T-cell (primary cell): ENCODE measurements at places on chromosomes 7 and 10. TPM values are rescaled to one million over a fixed set of nuclear protein-coding genes. Genes with fewer than 3 reads are reported as not detected.
A peak's percentile ranks its signal among the peaks of the same experiment; 100 is the strongest.

DNA sequence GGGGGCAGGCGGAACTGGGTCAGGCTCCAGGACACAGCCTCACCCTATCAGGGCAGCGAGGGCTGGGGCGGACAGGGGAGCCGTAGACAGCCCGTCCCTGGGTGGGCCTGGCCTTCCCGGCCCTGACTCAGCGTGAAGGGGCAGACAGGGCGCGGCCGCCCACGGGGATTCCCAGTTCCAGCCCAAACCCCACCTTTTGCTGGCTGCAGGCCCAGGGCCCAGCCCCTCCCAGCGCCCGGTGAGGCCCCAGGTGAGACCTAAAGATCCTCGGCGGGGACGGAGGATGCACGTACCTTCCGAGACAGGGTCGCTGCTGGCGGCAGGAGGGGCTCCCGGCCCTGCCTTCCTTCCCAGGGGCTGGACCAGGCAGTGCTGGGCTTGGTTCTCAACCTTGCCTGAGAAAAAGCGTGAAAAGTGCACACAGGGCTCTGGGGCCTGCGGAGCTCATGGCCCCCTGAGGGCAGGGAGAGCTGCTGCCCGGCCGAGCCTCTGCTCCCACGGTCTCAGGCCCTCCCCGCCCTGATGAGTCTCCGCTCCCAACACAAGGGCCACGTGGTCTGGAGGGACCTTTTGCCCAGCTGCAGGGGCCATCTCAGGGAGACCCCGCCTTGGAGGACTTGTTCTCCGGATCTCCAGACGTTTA, 43.9 kb upstream of the DNAJB6 start:
- H3K36me3 ChIP-seq: no peaks in the 10 kb centered on the region
- no peaks in the 10 kb centered on the region for H3K4me1 ChIP-seq

- no peak overlapping the region for H3K27ac ChIP-seq
- H3K4me1 ChIP-seq: no peaks in the 10 kb centered on the region
- H3K36me3 ChIP-seq: peaks cover 3% of the 10 kb centered on the region
- H3K4me3 ChIP-seq: no peak overlapping the region
- H3K27me3 ChIP-seq: no peaks in the 10 kb centered on the region
- DNase-seq: no peak
Measured at GRCh38 chr7:23001610-23002009, 12.3 kb downstream of the HYCC1 start.

- no peak for DNase-seq
- H3K4me1 ChIP-seq: peaks cover under 1% of the 10 kb centered on the region
- H3K27me3 ChIP-seq: no peaks in the 10 kb centered on the region
- H3K4me3 ChIP-seq: no peak overlapping the region
Measured at GRCh38 chr7:43577485-43577951, 5.4 kb upstream of the STK17A start.

DNA sequence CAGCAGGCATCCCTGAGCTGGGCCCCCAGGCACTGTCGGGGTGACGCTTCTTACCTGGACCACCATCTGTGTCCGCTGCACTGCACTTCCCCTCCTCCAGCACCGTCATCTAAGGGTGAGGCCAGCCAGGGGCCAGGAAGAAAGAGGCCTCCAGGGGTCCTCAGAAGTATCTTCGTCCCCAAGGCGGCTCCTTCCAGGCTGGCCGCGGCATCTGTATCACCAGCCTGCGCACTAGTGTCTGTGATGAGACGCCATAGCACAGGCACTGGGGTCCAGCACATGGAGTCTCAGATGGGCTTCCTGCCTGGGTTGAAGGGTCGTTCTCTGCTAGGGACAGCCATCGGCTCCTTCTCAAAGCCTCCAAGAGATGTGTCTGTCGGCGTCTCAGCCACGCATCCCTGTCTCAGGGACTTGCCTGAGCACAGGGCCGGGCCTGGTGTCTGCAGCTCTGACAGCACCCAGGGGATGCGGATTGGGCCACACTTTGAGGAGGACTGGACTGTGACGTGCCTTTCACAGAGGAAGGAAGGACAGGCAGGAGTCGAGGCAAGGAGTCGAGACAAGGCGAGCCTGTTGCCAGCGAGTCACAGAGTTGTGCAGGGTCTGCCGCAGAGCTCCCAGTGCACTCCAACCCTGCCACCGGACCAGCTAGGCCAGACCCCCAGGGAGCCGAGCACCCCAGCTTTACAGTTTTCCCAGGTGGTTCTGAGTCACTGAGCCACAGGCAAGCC, 101.5 kb upstream of the DIP2C start:
- no peaks in the 10 kb centered on the region for H3K36me3 ChIP-seq
- H3K4me3 ChIP-seq: no peak overlapping the region
- DNase-seq: no peak
- H3K27ac ChIP-seq: no peak overlapping the region
- no peaks in the 10 kb centered on the region for H3K4me1 ChIP-seq

- no peaks in the 10 kb centered on the region for H3K4me1 ChIP-seq
- no peak overlapping the region for H3K27ac ChIP-seq
- DNase-seq: no peak
- no peak overlapping the region for H3K4me3 ChIP-seq
- no peaks in the 10 kb centered on the region for H3K36me3 ChIP-seq
- no peaks in the 10 kb centered on the region for H3K27me3 ChIP-seq
Measured at GRCh38 chr7:15972862-15973275, 286.4 kb upstream of the MEOX2 start.

DNA sequence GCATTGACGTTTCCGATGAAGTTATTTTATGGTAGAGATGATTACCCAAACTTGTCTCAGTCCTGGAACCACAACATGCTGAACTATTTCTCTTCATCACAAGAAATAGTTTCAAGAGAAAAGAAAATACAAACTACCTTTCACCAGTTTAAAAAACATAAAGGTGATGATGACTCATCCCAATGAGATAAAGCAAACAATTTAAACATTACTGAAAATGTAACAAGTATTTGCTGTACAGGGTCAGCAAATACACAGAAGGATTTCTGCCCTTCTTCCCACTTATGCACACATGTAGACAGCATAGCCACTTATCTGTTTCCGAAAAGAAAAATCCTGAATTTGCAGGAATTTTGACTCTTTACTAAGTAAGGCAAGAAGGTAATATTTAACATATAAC, 50.8 kb downstream of the RHOBTB1 start:
- no peaks in the 10 kb centered on the region for H3K36me3 ChIP-seq
- DNase-seq: no peak

GRCh38 chr10:1323951-1324350, 267.8 kb downstream of the WDR37 start:
- no peak overlapping the region for H3K4me3 ChIP-seq
- no peak for DNase-seq
- H3K36me3 ChIP-seq: no peaks in the 10 kb centered on the region
- H3K4me1 ChIP-seq: no peaks in the 10 kb centered on the region
- no peaks in the 10 kb centered on the region for H3K27me3 ChIP-seq

DNA sequence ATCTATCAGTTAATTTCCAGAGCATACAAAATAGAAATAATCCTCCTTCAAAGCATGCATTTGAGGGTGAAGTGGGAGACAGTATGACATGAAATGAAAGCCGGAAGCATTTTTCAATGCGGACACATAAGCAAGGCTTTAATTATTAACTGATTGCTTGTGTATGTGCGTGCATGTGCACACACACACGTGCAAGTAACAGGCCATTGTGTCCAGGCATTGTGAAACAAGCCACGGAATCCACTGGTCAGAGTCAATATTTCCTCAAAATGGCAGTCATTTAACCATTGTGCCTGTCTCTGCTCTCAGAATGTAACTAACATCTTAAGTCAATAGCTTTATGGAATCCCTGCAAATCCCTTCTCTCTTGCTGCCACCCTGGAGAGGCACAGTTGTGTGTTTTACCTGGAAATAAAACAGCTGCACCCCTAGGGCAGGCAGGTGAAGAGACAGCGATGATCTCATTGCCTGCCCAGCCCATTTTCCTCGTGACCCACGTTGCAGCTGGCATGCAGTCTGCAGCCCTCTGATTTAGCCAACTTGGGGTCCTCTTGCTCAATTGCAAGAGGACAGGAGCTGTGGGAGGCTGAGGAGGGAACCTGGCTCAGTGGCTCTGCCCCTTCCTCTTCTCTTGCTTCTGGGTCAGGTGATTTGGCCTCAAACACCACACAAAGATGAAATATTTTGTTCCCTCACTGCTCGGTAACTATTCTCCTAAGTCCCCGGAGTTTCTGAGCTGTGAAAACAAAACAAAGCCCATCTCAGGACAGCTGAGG, 500.9 kb upstream of the ZMIZ1 start:
- H3K4me1 ChIP-seq: no peaks in the 10 kb centered on the region
- no peak for DNase-seq
- no peak overlapping the region for H3K27ac ChIP-seq
- H3K36me3 ChIP-seq: no peaks in the 10 kb centered on the region
- H3K4me3 ChIP-seq: no peak overlapping the region

Gene ELOVL3
- total RNA-seq: not detected

GRCh38 chr10:131354380-131354779, 42.9 kb upstream of the TCERG1L start:
- no peaks in the 10 kb centered on the region for H3K36me3 ChIP-seq
- DNase-seq: no peak
- peaks cover 12% of the 10 kb centered on the region for H3K27me3 ChIP-seq
- H3K27ac ChIP-seq: no peak overlapping the region

DNA sequence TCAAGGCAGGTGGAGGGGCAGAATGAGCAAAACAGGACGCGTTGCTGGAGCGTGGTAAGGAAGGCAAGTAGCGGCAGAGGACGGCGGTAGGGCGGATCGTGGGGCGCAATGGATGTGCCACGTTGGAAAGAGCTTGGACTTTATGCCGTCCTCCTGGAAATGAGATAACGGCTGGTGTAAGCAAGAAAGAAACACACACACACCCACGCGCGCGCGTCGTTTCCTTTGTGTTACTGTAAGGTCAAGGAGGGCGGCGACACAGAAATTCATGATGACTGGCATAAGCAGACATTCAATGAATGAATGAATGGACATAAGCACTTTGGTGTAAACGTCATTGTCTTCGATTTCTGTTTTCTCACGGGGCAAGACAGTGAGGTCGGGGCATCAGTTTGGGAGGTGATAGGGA, 683 bp upstream of the ENTPD7 start:
- H3K36me3 ChIP-seq: no peaks in the 10 kb centered on the region
- peaks cover 7% of the 10 kb centered on the region for H3K27me3 ChIP-seq
- peaks cover 16% of the 10 kb centered on the region for H3K4me1 ChIP-seq
- no peak overlapping the region for H3K27ac ChIP-seq
- H3K4me3 ChIP-seq: peak overlapping the region; percentile 83
- peak; percentile 11 for DNase-seq

Gene UBTD1
- total RNA-seq: 2.1 TPM

DNA sequence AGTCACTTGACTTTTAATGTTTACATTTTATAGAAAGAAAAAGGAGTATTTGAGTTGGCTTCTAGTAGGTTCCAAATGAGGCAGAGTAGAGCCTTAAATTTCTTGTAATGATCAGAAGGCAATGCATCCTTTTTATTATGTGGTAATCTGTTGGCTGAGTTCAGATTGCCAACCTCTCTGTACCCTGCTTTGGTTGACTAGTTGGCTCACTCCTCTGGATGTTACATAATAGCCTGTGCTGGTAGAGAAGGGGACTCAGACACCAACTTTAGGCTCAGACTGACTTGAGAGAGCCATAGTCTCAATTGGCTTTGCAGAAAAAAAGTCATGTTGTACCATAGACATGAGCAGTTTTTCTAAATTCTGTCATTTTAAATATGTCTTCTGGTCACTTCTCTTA, 46.8 kb upstream of the GLCCI1 start:
- H3K27ac ChIP-seq: no peak overlapping the region
- DNase-seq: no peak
- H3K4me3 ChIP-seq: no peak overlapping the region
- peaks cover 10% of the 10 kb centered on the region for H3K4me1 ChIP-seq
- H3K27me3 ChIP-seq: no peaks in the 10 kb centered on the region

DNA sequence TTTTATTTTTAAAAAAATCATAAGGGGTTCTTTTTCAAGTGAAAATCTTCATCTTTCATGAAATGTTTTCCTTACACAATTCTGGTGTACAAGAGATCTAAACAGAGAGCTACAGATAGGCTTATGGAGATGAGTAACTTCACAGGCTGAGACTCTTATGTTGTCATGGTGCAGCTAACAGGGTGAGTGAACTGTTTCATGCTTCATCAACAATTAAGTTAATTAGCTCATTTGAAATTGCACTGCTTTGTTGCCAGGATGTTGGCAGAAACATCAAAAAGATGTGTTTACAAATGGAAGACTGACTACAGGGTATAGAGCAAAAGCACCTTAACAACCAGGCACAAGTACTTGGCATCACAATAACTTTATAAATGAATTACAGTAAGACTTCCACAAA, 230.8 kb downstream of the FOXP2 start:
- no peak overlapping the region for H3K27ac ChIP-seq
- no peaks in the 10 kb centered on the region for H3K27me3 ChIP-seq
- H3K4me1 ChIP-seq: no peaks in the 10 kb centered on the region
- H3K4me3 ChIP-seq: no peak overlapping the region
- H3K36me3 ChIP-seq: no peaks in the 10 kb centered on the region

DNA sequence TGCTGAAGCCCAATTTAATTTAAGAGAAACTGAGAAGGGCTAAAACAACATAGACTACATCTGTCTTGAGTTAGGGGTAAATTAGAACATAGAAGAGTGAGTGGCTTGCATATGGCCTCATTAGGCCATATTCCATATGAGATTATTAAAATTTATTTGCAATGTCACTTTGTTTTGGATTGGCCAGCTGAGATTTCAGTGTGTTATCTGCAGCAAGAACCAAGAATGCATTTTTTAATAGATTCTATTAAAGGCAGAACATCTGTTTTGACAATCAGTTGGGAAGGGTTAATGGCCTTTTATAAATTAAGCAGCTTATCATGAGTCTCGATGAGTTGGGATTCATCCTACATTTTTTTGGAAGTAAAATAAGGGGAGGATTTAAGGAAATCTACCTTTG, 236.2 kb downstream of the DGKB start:
- no peak for DNase-seq
- no peaks in the 10 kb centered on the region for H3K27me3 ChIP-seq
- H3K27ac ChIP-seq: no peak overlapping the region
- no peaks in the 10 kb centered on the region for H3K4me1 ChIP-seq

DNA sequence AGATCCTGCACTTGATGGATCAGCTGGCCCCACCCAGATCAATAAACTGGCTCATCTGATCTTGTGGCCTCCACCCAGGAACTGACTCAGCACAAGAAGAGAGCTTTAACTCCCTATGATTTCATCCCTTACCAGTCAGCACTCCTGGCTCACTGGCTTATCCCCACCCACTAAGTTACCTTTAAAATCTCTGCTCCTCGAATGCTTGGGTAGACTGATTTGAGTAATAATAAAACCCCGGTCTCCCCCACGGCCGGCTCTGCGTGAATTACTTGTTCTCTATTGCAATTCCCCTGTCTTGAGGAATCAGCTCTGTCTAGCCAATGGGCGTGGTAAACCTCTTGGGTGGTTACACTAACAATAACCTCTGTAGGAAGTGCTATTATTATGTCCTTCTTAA, 83.7 kb downstream of the MBL2 start:
- no peaks in the 10 kb centered on the region for H3K4me1 ChIP-seq
- no peaks in the 10 kb centered on the region for H3K36me3 ChIP-seq
- H3K27me3 ChIP-seq: no peaks in the 10 kb centered on the region
- no peak overlapping the region for H3K4me3 ChIP-seq

Gene FGL2
- 3.1 TPM for total RNA-seq
